Smooth muscle cell of bladder (primary cell): ENCODE measurements at places on chromosomes 4 and X. TPM values are rescaled to one million over a fixed set of nuclear protein-coding genes. Genes with fewer than 3 reads are reported as not detected.

The GJB1 gene
- total RNA-seq: not detected in 2 replicates

The TLR10 gene
- not detected in 2 replicates for total RNA-seq

The HOPX gene
- total RNA-seq: under 0.01 and 0.46 TPM in 2 replicates

The FATE1 gene
- 0.09 TPM in 1 of 2 replicates, not detected in the other for total RNA-seq

The DCAF8L2 gene
- under 0.01 TPM in 1 of 2 replicates, not detected in the other for total RNA-seq

The SYTL4 gene
- total RNA-seq: 4.3 and 5.5 TPM in 2 replicates

The VCX3A gene
- not detected in 2 replicates for total RNA-seq

The KDR gene
- total RNA-seq: 0.28 and 1.6 TPM in 2 replicates

The BST1 gene
- 19.9 and 21.2 TPM in 2 replicates for total RNA-seq

The FOXP3 gene
- not detected in 2 replicates for total RNA-seq

The HSPA4L gene
- 4.0 and 8.3 TPM in 2 replicates for total RNA-seq

The NXF2 gene
- total RNA-seq: not detected in 2 replicates

The PLK4 gene
- total RNA-seq: 1.1 and 1.4 TPM in 2 replicates

The ARAF gene
- 10.1 and 13.6 TPM in 2 replicates for total RNA-seq

The CCKAR gene
- total RNA-seq: 0.28 and 0.57 TPM in 2 replicates

The SPANXB1 gene
- not detected in 2 replicates for total RNA-seq

The C4orf36 gene
- 0.28 and 0.37 TPM in 2 replicates for total RNA-seq

The ARHGEF38 gene
- not detected in 2 replicates for total RNA-seq

The UCP1 gene
- total RNA-seq: not detected in 2 replicates

The FAM133A gene
- total RNA-seq: under 0.01 TPM in 2 replicates

The MAP7D3 gene
- 10.2 and 15.1 TPM in 2 replicates for total RNA-seq

The GYG2 gene
- total RNA-seq: 11.4 and 13.5 TPM in 2 replicates

The LRRC66 gene
- 0.43 and 0.46 TPM in 2 replicates for total RNA-seq
